Head of caudate nucleus (tissue), 42 donors: ENCODE measurements at places on chromosomes 6 and 20.

GRCh38 chr6:6646859-6647258 lies 58.3 kb downstream of the LY86 start:
- DNase-seq, result no peak

- peak; percentile 19 for DNase-seq
These were observed 639.6 kb downstream of the EPHA7 start for GRCh38 chr6:92779746-92780145.

- DNase-seq, result no peak
These were observed 1.4 kb downstream of the RAET1E start for GRCh38 chr6:149896491-149896890.

GRCh38 chr6:125434760-125435159 lies 133.0 kb upstream of the HDDC2 start:
- DNase-seq, result no peak

DNA sequence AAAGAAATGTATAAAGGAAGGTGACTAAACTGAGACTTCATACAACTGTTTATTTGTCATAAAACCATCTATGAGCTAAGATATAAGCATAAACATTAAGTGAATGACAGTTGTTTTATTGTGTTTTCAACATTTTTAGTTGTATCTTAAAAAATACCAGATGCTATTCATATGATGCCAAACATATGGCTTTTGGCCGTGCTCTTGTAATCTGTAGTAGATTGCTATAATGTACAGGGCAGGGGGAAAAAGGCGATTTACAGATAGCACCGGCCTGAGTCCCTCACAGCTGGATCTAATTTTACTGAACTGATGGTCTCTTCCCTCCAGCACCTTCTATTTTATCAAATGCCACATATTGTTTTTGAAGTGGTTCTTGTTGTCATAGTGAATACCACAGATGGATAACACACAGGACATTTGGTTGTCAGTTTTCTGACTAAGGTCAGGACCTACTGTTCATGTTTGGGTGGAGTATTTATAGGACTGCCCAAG lies 48.2 kb downstream of the CENPW start:
- no peak for DNase-seq
